Activated CD4-positive, alpha-beta T cell treated with anti-CD3 and anti-CD28 coated beads for 1 hour (primary cell): ENCODE measurements at places on chromosomes 6 and 20.

GRCh38 chr6:62998022-62998421 lies 213.2 kb upstream of the FKBP1C start:
- DNase-seq, result no peak

GRCh38 chr6:89082486-89082891 lies 1.9 kb downstream of the PNRC1 start:
- no peak for DNase-seq

- no peak for DNase-seq
Observed at GRCh38 chr6:160882006-160882405, 109.6 kb upstream of the MAP3K4 start.

- DNase-seq, result no peak
Observed at GRCh38 chr6:105884011-105884410, 202.1 kb upstream of the PRDM1 start.

DNA sequence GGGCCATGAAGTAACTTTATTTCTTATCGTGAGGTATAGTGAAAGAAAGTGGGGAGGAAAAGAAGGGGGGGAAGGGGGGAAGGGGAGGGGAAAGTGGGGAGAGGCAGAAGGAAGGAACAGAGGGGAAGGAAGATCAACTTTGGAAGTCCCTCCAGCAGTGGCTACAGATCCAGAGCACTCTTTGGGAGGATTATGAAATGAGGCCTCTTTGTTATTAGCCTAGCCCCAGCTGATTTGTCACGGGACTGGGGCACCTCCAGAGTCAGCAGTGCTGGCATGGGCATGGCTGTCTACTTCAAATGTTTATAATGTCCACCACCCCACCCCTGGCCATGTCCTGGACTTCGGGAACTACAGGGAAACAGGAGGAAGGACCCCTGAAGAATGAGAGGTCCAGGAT lies 7.6 kb downstream of the MOCS1 start:
- DNase-seq, result no peak

- DNase-seq, result no peak
Observed at GRCh38 chr20:33871362-33871761, 60.2 kb downstream of the CHMP4B start.

DNA sequence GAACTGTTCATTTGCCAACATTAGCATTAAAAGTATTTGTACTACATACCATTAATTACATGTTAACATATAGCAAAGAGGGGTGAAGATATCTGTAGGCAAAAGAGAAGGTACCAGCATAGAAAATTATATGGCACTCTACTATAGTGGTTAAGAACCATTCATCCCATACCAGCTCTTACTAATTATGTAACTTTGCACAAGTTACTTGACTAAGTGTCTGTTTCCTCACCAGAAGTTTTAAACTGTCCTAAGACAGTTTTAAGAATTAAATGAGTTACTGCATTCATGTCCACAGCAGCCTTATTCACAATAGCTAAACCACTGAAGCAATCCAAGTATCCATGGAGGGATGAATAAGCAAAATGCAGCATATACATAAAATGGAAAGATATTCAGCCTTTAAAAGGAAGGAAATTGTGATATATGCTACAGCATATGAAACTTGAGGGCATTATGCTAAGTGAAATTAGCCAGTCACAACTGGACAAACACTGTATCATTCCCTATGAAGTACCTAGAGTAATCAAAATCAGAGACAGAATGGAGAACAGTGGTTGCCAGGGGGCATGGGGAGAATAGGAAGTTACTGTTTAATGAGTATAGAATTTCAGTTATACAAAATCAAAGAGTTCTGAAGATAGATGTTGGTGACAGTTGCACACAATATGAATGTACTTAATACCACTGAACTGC lies 98.9 kb downstream of the RNGTT start:
- no peak for DNase-seq

DNA sequence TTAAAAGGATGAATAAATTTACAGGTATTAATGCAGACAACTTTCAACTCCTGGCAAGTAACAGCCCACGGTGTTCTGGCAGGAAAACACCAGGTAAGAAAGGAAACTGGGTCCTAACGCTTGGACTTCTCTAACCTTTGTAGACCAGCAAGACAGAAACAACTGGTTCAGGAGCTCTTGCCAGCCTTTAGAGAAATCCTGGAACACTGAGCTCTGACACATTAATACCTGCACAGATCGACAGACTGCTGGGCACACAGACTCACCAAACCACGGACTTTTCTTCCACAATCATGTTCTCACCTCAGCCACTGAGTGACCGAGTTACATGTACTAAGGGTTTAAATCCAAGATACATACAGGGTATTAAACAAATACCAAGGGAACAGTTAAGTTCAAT lies 36.3 kb downstream of the GRIK2 start:
- no peak for DNase-seq

GRCh38 chr20:35264755-35265154 lies 13.2 kb downstream of the MMP24OS start:
- DNase-seq, result no peak

GRCh38 chr20:10711903-10712451 lies 38.2 kb upstream of the JAG1 start:
- DNase-seq, result no peak

- DNase-seq, result no peak
Observed at GRCh38 chr20:31693987-31694661, 28.5 kb downstream of the BCL2L1 start.

DNA sequence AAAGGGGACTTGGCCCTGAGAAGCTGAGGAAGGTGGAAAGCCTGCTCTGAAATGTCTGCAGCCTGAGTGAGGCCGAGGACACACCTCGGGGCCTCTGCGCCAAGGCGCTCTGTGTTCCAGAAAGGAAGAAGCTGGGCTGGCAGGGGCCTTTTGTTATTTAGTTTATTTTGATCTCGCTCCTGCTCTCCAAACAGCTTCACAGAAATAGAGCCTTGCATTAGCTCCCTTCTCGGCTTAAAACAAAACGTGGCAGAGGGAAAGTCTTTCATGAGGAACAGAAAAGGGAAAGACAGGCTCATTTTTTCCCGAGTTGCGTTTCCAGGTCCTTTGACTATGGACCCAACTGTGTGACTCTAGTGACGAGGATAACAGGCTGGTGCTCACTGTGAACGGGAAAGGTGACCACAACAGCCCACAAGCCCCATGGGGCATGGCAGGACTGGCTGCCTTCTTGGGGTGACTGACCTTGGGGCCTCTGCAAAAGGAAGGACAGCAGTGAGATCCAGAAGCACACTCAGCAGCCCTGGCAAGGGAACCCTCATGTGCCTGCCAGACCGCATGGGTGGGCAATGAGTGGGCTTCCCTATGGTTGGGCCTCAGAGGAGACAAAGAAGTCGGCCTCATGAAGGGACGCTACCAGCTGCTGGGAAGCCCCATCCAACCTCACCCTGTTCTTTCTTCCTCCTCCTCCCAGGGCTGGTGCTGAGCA lies 18.7 kb downstream of the LEMD2 start:
- DNase-seq, result no peak

DNA sequence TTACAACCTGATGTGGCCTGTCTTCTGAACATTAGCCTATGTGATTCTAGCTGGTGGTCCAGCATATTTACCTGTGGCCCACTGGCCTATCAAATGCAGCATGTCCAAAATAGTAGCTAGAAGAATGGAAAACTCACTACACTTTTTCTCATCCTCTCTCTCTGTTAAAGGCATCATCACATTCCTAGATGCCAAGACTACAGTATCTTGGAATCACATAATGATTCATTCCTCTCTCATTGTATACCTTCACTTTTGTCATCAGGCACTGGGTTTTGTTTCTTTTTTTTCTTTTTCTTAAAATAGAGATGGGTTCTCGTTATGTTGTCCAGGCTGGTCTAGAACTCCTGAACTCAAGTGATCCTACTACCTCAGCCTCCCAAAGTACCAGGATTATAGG lies 45.0 kb downstream of the FAM83B start:
- no peak for DNase-seq

DNA sequence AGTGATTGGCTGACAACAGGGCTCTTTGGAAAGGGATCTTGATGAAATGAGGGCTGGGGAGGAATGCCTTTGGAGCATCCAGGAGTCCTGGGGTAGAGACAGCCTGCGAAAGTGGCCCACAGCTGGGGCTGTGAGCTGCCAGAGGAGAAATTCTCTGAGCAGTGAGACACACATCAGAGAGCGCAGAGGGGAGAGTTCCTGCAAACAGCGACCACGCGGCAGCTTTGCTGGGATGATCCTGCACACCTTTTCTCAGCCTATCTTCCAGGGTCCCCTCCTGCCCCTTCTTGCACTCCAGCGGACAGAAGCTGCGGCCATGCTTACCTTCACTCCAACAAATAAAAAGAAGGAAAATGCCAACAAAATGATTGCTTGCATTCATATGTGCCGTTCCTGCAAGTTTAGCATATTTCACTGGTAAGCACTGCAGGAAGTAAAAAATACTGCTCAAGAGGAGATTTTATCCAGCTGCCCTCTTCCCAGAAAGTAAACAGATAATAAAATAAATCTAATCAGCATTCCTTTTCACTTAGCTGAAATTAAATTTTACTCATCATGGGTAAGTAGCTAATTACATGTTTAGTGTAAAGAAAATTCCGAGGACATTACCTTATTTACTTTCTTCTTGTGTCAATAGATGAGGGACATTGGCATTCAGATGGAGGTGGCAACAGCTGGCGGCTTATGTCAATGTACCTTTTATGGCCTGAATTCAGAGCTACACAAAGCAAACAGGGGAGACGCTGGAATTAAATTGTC lies 339.9 kb upstream of the ARID1B start:
- no peak for DNase-seq

DNA sequence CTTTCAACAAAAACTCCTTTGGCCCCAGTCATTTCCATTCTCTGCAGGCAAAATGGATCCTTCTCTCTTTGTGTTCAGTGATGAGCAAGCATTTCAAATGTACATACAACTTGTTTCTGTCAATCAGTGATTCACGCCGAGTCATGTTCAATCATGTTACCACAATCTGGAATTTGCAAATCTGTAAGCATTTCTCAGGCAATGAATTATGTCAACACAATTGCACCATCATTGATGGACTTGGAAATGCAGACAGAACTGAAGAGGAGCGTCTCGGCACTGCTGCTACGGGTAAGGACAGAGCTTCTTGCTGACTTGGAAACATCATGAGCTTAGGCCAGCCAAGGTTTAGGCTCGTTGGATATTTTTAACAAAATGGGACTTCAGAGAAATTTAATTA lies 132.8 kb upstream of the AGPAT4 start:
- DNase-seq, result no peak

GRCh38 chr20:62898970-62899632 lies 27.2 kb downstream of the DIDO1 start:
- DNase-seq, result no peak

DNA sequence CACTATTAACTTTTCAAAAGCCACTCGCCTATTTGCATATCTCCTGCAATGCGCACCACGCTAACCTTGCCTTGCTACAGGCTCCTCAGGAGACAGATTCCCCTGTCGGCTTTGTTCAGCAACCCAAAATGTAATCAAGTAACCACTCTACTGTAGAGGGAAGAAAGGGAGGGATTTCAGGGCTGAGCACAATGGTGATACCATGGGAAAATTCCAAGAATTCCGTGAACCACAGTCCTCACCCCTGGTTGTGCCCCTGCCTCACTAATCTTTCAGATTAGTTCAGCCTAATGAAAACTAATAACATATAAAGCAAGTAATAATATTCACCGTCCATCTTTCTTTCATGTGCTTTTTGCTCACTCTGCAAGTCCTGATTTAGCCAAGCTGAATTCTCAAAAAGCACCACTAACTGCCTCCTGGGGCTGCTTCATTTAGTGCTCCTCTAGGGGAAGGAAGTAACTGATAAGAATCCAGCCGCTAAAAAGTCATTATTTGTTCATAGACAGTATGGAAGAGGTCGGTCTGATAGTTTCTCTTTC lies 6.6 kb downstream of the CITED2 start:
- DNase-seq, result no peak

- no peak for DNase-seq
Observed at GRCh38 chr6:35500782-35501181, 3.9 kb upstream of the TEAD3 start.

GRCh38 chr20:603116-603640 lies 6.9 kb downstream of the TCF15 start:
- DNase-seq, result no peak

GRCh38 chr6:164085091-164086075 lies 670.9 kb downstream of the QKI start:
- no peak for DNase-seq

GRCh38 chr6:53038141-53038540 lies 27.1 kb upstream of the FBXO9 start:
- DNase-seq, result no peak

DNA sequence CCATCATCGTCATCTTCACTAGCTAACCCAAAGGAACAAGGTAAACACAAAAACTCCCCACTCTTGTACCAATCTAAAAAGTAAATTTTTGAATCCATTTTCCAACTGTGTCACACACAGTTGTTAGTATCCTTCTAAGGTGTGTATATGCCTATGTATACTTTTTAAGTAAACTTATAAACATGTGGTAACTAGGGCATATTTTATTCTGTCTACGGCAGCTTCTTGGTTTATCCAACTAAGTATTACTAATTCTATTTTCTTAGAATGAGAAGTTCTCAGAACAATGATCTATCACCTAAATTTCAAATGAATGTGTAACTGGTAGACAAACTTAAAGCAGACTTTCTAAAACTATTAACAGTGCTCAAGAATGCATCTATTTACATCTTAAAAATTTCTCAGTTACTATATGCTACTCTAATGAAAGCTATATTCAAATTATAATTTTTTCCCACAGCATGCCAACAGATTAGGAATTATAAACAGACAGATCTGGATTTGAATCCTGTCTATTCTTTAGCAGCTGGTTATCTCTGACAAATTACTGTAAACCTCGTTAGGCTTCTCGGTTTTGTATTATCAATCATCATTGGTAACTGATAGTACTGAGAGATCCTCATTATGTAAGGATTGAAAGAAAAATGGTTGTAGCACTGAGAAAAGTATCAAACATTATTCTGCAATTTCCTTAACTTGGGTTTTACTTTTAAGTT lies 1.8 kb upstream of the PLN start:
- DNase-seq, result no peak

GRCh38 chr6:104325341-104326172 lies 534.2 kb downstream of the HACE1 start:
- no peak for DNase-seq

DNA sequence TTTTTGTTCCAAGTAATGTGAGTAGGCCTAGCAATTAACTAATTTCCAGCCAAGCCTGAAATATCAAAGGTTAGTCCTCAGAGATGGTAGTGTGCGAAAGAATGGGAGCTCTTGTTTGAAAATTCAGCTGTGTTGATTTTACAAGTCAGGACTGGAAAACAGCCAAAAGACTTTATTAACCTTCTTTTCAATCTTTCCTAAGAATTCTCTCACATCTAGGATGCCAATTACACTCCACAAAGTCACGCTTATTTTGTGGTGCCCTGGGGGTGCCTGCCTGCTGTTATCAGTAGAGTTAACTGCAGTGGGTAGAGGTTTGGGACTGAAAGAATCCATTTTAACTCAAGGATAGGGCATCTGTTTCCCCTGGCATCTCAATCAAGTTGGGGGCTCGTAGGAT lies 30.7 kb upstream of the MAP3K4 start:
- no peak for DNase-seq

DNA sequence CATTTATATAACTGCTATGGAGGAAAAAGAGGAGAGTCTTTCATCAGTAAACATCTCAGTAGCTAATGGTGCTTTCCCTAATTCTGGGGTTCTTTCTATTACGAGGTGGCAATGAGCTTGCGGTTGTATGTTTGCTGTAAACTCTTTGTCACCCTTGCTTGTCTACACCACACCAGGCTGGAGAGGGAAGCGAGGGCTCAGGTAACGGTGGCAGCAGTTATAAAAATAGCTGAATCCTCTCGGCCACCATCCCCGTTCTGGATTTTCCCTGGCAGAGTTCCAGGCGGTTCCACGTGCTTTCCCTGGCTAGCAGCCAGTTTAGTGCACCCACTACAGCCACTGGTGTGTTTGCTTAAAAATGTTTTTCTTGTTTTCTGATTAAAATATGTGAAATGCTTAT lies 39.0 kb downstream of the MAS1 start:
- DNase-seq, result peak; percentile 16

GRCh38 chr6:16933532-16933931 lies 168.3 kb upstream of the STMND1 start:
- no peak for DNase-seq
